ENCODE measurements at places on chromosomes 6 and 20.

GRCh38 chr20:49587111-49587570 lies 19.2 kb upstream of the PTGIS start:
- DNase-seq, result no peak

DNA sequence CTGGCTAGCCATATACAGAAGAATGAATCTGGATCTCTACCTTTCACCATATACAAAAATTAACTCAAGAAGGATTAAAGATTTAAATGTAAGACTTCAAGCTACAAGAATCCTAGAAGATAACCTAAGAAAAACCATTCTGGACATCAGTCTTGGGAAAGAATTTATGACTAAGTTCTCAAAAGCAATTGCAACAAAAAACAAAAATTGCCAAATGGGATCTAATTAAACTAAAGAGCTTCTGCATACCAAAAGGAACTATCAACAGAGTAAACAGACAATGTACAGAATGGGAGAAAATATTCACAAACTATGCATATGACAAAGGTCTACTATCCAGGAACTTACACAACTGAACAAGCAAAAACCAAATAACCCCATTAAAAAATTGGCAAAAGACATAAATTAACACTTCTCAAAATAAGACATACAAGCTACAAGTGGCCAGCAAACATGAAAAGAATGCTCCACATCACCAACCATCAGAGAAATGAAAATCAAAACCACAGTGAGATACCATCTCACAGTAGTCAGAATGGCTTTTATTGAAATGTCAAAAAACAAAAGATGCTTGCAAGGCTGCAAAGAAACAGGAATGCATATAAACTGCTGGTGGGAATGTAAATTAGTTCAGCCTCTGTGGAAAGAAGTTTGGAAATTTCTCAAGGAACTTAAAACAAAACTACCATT lies 66.8 kb upstream of the RSPO3 start:
- no peak for DNase-seq

DNA sequence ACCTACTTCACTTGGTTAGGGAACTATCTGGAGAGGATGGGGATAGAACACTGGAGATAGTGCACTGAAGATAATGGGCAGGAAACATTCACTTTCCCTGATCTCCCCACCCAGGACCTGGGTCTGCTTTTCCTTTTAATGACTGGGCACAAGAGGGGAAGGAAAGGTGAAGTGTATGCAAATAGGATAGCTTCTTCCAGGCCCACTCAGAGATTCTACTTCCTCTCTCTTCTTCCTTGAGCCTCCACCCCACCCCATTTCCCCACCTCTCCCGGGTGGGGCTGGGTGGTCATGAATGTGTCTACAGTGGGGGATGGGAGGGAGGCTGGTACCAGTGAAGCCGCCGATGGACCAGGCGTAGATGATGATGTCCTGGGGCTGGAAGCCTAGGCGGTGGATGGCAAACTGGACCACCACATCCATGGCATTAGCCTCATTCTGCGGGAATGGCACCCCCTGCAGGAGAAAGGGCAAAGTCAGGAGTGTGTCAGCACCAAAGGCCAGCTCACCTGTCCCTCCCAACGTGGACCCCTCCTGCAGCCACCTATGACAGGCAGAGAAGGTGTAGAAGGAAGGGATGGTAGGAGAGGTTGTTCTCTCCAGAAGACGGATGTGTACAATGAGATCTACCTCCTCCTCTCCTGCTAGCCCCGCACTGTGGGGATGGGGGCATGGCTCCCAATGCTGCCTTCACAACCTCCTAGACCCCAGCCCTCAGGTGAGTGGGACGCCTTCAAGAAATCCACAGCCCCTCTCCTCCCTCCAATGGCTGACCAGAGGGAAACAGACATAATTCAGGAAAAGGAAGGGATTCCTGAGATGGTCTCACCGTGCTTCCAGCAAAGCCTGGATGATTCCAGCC lies 8.6 kb upstream of the LY6G5C start:
- no peak for DNase-seq

DNA sequence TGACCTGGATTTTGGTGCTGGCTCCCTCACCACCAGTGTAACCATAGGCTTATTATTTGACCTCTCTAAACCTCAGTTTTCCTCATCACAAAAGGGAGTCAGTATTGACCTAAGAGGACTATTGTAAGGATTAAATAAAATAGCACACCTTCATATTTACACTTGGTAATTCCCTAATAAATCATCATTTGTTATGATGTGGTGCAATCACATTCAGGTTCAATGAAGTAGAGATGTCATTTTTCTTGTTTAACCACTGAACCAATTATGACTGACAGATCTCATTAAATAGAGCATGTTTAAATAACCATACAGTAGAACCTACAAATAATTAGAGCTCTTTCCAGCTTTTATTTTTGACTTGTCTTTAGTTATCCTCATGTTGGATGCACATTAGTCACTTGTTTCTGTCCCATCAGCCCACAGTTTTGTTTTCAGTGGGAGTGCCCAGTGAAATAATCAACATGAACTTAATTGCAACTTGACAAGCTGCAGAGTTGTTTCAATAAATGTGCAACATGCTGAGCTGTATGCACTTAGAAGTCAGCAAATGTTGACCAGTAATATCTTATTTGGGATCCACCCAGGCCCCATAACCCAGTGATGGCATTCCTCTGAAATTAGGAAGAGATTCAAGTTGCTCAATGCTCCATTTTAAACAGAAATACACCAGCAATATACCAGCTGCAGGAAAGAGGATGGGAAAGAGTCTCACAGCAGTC lies 451.7 kb upstream of the MARCKS start:
- DNase-seq, result no peak

DNA sequence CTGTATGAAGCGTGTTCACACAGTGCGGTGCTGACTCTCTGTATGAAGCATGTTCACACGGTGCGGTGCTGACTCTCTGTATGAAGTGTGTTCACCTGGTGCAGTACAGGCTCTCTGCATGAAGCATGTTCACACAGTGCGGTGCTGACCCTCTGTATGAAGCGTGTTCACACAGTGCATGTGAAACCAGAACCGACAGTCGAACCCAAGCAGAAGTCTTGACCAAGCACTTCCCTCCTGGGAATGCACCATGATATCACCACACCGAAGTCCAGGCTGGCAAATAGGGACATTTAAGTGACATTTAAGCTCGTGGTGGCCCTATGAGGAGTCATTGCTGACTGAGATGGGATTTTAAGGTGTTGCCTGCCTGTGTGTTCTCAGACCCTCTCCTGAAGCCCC lies 11.3 kb upstream of the SERPINB1 start:
- DNase-seq, result no peak

DNA sequence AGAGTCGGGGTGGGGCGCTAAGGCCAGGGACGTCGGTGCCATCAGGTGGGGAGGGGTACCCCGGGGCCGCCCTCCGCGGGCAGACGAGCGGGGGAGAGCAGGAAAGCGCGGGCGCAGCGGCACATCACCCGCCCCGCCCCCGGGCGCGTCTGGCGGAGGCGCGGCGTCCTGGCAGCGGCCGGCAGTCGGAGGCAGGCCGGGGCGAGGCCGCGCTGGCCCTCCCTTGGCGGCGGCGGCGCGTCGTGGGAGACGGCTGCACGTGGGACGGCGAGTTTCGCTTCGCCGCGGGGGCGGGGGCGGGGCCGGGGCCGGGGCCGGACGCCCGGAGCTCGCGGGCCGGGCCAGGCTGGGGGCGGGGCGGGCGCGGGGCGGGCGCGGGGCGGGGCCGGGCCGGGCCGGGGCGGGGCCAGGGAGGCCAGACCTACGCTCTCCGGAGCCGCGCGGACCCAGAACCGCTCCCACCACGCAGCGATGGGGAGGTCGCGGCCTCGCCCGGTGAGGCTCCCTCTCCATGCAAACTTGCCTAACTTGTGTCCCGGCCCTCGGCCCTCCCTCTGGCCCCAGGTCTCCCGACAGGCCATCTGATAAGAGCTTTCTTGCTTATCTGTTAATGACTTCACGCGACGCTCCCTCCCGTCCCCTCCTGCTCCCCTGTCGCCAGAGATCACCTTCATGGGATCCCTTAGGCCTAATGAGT lies 12.5 kb downstream of the ITPR3 start:
- peak; percentile 78 for DNase-seq

- no peak for DNase-seq
These were observed 18.4 kb downstream of the SLC22A23 start for GRCh38 chr6:3438190-3439167.

DNA sequence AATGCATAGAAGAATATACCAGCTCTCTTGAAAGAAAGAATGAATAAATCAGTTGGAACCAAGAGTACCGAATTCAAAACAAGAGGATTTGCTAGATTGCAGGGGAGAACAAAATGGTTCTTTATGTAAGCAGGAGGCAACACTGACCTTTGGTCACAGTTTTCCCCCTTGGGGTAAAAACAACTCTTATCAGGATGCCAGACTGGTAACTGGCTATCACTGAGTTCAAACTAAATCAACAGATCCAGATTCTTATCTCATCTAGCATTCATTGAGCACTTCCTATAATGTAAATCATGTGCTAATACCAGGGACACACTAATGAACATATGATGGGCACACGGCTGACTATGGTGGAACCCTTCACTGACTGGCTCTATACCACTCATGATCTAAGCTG lies 4.8 kb upstream of the IL17F start:
- DNase-seq, result no peak

DNA sequence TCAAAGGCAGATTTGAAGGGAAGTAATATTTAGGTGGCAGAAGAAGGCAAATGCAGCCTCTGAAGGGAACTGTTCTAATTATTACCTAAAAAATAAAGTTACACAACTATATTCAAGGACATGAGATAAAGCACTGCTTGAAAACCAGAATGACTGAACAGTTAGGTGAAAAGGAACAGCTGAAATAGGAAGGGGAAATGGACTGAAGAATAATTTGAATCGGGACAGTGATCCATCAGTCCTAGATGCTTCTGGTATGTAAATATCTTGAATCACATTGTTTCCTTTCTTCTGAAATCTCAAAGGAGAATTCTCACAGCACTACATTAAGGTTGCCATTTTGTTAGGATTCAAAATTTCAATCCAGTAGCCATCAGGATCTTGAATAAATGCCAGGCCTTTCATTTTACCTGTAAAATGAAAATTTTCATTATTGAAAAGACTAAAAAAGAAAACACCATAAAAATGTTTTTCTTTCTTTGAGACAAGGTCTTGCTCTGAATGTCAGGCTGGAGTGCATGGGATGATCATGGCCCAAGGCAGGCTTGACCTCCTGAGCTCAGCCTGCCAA lies 25.9 kb downstream of the GLO1 start:
- DNase-seq, result no peak

DNA sequence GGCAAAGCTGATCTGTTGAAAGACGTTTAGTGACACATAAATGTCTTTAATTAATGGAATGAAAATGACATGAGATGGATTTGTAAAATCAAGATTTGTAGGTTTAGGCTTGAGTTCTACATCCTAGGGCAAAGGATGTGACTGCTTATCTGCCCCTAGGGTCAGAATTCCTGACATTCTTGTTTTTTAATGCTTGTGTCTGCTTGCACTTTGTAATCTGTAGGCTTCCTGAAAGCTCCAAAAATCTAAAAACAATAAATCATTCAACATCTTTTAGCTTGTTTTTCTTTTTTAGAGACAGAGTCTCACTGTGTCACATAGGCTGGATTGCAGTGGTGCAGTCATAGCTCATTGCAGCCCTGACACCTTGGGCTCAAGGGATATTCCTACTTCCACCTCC lies 107.9 kb upstream of the MLIP start:
- no peak for DNase-seq

DNA sequence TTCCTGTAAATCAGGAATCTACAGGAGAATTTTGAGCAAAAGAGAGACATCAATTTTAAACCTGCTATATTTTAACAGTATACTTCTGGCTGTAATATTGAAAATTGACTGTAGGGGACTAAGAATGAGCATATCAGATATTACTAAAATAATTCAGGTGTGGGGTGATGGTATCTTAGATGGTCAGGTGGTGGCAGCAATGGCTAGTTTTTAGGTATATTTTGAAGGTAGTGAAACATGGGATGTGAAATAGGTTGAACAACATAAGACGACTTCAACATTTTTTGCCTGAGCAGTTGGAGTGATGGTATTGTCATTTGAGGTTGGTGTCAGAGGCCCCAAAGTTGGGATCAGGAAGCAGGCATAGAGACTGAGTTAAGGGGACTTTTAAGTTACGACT lies 32.1 kb downstream of the FAM83B start:
- DNase-seq, result no peak

DNA sequence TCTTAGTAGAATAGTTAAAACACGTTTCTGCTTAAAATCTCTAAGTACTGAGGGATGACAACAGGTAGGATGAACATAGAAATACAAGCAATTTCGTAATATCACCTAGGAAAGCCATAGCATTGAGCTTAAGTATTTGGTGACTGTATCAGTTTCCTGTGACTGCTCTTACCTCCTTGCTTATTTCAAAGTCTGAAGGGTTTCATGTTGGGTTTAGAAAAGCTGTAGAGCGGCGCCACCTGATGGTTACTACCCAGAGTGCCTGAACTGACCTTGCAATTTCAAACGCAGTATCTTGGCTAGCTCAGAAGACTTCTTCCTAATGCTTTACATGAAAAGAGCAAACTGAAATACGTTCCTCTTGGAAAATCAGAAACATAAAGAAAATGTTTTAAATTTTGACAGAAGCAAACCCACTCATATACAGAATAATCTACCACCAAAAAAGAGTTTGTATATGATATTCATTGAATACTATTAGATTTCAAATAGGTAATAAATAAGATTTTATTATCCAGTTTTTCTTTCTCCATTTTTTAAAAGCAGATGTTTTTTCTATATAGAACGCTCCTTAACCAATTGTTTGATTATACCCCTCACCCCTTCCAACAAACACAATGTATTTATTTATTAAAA lies 82.3 kb upstream of the RIPOR2 start:
- no peak for DNase-seq

DNA sequence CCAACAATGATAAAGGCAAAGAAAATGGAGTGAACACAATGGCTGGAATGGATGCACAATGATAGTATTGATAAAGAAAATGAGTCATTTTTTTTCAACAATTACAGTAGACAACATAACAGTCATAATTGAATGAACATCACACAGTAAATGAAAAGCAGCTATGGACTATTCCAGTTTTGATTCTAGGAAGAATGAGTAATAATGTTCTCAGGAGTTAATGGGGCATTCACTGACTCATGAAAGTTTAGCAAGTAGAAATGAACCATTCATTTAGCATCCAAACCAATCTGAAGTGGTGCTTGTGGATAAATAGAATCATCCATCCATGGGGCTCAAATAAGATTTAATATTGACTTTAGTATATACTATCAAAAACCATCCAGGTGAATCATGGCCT lies 1029.5 kb upstream of the GJE1 start:
- no peak for DNase-seq

- DNase-seq, result no peak
These were observed 25.0 kb downstream of the ARMC2 start for GRCh38 chr6:108873251-108873650.

GRCh38 chr6:111444794-111445193 lies 38.2 kb downstream of the REV3L start:
- no peak for DNase-seq

GRCh38 chr6:142926177-142926493 lies 18.8 kb downstream of the HIVEP2 start:
- no peak for DNase-seq

- DNase-seq, result no peak
These were observed 36.9 kb downstream of the ARHGAP18 start for GRCh38 chr6:129672881-129673631.
